ENCODE measurements at places on chromosomes 1 and 21.

- DNase-seq = no peak
Observed at GRCh38 chr1:210089855-210090254, 142.7 kb upstream of the SERTAD4 start.

DNA sequence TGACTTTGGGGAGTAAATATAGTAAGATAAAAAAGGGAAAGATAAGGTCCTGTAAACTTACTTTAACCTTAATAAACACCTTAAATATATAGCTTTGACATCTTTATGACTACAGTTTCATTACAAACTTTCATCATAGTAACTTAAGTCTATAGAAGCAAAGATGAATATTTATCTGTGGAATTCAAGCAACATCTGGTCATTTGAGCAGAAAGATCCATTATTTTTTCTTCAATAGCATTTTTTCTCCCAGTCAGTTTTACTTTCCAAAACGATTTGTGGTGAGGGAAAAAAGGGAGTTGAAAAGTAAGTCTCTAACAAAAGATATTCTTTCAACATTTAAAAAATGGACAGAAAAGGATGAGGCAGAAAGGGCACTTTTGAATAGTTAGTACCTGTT, 69.0 kb downstream of the HMCN1 start:
- no peak for DNase-seq

GRCh38 chr1:27331922-27332321, 9.9 kb upstream of the SYTL1 start:
- no peak for DNase-seq

DNA sequence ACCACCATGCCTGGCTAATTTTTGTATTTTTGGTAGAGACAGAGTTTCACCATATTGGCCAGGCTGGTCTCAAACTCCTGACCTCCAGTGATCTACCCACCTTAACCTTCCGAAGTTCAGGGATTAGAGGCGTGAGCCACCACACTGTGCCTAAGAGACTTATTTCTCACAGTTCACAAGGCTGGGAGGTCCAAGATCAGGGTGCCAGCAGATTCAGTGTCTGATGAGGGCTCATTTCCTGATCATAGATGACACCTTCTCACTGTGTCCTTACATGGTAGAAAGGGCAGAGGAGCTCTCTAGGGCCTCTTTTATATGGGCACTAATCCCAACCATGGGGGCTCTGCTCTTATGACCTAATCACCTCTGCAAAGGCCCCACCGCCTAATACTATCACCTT, 58.8 kb downstream of the ARHGEF10L start:
- DNase-seq = no peak

GRCh38 chr1:32830092-32830852, 12.8 kb downstream of the S100PBP start:
- DNase-seq = no peak

DNA sequence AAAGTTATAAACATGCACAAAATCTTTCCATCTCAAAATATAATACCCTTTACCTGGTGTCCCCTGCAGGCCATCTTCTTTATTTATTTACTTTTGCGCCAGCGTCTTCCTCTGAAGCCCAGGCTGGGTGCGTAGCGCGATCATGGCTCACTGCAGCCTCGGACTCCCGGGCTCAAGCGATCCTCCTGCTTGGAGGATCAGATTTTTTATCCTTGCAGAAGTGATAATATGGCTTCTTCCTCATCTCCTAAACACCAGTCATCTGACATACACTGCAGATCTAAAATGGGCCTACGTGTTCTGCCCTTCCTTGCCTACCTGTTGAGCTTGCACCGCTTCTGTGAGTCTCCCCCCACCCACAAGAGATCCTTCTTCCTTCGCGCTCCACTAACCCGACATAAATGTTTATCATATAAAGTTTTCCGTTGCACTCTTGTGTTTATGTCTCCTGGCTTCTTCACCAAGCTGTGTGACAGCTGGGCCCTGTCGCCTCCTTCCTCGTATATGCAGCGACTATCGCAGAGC, 506 bp upstream of the SRP9 start:
- DNase-seq = no peak

DNA sequence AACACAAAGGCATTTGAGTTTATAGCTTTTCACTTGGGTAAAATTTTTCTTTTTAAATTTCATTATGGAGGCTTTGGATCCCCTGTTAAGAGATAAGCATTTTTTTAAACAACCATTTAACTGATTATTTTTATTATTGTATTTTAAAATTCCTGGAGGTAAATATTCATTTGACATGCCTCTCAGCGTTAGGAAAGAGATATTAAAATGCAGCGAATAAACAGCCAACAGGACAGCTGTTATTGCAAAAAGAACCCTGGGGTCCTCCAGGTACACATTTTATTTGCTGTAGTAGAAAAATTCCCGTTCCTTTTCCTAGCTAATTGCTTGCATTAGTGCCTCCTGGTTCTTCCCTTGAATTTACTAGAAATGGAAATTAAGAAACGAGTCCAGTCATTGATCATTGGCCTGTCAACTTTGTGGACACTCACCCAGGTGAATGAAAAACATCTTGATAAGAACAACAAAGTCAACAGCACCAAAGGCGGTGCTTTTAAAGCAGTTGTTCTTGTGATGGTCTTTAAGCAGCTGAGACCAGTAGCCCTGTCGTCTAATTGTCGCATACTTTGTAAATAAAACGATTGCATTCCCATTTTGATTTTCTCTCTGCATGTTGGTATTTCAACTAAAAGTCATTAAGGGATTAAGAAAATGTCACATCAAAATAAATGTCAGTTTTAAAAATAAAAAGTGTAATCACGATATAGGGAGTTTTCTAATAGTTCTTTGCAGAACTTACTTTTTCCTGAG, 282.4 kb downstream of the GRIK1 start:
- no peak for DNase-seq

DNA sequence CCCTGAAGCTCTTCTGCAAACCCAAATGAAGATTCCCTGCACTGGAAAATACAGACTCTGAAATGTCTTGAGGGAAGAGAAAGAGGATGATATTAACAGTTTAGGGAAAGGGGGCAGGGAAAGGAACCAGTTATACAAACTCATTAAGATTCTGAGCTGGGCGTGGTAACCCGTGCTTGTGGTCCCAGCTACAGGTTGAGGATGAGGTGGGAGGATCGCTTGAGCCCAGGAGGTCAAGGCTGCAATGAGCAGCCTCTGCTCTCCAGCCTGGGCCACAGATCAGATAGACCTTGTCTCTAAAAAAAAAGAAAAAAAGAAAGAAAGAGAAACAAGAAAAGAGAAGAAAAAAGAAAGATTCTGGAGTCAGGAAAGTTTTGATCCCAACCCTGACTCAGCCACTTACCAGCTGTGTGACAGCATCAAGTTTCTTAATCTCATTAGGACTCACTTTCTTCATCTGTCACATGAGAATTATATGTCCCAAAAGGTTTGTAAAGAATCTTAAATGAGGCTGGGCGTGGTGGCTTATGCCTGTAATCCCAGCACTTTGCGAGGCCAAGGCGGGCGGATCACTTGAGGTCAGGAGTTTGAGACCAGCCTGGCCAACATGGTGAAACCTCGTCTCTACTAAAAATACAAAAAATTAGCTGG, 53.9 kb downstream of the OPTC start:
- no peak for DNase-seq

DNA sequence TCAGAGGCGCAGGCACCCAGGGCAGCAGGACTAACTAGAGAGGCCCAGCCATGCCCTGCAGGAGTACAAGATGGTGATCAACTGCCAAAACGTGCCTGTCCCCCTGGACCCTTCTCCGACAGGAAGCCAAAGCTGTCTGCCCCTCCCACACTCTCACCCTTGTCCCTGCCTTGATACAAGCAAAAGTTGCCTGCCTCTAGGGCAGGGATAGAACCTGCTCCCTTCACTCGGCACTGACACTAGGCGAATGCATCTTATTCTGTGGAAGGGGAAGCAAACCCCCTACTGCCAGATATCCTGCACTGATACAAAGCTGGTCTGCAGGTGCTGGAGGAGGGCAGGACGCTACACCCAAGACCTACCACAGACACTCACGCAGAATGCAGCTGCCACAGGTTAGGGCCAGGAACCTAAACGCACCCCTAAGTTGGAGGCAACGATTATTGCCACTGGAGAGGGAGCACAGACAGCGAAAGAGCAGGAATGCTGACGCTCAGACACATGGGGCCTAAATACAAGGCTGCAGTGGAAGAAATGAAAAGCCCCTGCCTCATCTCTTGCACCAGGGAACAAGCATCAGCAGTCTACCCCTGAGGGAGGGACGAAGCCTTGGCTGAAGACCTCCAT, 3.7 kb downstream of the TARBP1 start:
- DNase-seq = no peak

GRCh38 chr1:52672946-52673345, 25.2 kb downstream of the COA7 start:
- DNase-seq = no peak

DNA sequence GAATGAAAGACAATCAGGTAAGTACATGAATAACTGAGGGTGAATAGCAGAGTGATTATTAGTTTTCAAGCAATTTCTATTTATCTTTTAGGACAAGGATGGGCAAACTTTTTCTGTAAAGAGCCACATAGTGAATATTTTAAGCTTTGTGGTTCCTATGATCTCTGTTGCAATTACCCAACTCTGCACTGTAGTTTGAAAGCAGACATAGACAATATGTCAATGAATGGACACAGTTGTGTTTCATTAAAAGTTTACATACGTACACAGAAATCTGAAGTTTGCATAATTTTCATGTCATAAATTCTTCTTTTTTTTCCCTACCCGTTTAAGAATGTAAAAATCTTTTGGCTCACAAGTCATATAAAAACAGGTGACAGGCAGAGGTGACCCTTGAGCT, 71.4 kb downstream of the ZNF281 start:
- DNase-seq = no peak

GRCh38 chr21:41168391-41169257, 664 bp downstream of the BACE2 start:
- no peak for DNase-seq

DNA sequence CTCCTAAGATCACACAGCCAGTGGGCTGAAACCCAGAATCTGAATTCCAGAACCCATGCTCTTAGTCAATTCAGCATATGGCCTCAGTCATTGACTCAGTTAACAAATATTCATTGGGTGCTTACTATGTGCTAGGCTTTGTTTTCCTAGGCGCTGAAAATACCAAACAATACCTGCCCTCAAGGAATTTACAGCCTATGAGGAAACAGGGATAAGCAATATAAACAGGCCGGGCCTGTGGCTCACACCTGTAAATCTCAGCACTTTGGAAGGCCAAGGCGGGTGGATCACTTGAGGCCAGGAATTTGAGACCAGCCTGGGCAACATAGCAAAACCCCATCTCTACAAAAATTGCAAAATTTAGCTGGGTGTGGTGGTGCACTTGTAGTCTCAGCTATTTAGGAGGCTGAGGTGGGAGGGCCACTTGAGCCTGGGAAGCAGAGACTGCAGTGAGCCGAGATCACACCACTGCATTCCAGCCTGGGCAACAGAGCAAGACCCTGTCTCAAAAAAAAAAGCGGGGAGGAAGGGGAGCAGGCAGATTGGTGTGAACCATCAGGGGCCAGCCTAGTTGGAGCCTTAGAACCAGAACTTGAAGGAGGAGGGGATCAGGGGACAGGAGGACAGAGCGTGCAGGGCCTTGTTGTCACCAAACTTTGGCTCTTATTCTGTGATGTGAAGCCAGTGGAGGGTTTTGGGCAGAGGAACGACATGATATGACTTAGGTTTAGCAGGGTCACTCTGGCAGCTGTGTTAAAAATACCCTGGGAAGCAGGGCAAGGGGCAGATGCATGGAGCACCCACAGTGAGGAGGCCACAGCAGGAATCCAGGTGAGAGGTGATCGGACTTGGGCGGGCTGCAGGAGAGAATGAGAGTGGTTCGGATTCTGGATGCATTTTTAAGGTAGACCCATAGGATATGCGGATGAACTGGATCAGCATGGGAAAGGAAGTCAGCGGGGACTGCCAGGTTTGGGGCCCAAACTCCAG, 5.8 kb downstream of the TINAGL1 start:
- DNase-seq = no peak
